Stimulated activated CD8-positive, alpha-beta memory T cell treated with anti-CD3 and anti-CD28 coated beads, Interleukin-7, amount 100 ng/mL, for 1 hour (primary cell): ENCODE measurements at places on chromosomes 7 and 10.

DNA sequence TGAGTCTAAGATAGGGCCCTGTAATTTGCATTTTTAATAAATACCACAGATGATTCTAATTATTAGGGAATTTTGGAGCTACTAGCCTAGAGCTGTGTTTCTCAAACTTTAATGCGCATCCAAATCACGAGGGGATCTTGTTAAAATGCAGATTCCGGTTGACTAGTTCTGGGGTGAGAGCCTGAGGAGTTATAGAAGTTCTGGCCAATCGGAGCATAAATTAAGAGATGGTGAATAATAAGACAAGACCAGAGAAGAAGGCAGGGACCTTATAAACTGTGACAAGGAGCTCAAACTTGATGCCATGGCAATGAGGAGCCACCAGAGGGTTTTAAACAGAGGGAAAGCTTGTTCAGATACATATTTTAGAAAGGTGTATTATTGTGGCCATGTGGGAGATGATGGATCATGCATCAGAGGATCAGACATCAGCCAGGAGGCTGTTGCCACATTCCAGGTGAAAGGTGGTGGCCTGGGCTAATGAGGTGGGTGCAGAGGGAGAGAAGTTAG lies 29.7 kb upstream of the TLX1 start:
- no peak for DNase-seq

GRCh38 chr7:112383671-112384417 lies 66.4 kb upstream of the IFRD1 start:
- no peak for DNase-seq

DNA sequence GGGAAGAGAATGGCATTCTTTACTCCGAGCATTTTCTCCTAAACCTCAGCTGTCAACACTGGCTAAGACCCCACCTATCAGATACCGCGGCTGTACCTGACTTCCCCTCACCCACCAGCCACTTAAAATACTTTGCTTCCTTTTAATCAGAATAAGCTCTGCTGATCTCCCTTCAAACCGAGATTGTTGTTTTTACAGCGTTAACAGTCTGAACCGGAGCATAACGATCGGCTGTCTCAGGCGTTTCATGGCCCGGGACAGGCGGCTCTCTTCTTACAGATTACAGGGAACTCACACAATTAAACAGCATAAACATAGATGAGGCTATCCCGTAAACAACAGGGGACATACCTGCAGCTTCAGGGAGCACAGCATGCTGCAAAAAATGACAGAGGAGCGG lies 174.3 kb upstream of the RNF32 start:
- no peak for DNase-seq

GRCh38 chr10:115854740-115855435 lies 418.1 kb downstream of the GFRA1 start:
- DNase-seq, result no peak

GRCh38 chr10:118980870-118981269 lies 48.6 kb upstream of the NANOS1 start:
- no peak for DNase-seq

- DNase-seq, result no peak
Observed at GRCh38 chr10:124107072-124107471, 13.7 kb upstream of the CHST15 start.

- DNase-seq, result no peak
Observed at GRCh38 chr10:86314616-86315548, 51.7 kb downstream of the GRID1 start.

DNA sequence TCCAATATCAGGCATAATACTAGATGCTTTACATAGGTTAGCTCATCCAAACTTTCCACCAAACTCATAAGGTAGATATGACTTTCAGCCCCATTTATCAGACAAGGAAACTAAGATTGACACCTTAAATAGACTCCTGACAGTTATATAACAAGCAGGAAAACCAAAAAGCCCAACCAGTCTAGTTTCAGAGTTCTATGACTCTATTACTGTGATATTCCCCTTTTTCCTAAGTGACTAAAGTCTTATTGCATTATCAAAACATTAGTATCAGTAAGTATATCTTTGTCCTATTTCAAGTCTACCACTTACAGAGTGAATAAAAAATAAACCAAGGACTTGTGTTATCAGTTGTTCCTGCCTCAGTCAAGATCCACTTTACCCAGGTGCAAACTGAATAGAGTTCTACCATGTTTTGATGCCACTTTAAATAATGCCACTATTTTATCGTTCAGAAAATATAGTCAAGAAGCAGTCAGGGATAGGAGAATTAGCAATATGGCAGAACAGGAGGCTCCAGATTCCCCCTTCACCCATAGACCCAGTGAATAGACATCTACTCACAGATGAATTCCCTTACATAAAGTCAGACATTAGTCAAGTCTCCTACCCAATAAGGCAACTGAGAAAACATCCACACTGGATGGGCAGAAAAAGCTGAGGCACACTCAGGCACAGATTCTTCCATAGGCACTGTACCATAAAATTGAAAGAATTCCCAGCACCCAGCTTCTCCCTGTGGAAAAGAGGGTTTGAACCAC lies 74.1 kb downstream of the CRPPA start:
- DNase-seq, result no peak

- DNase-seq, result no peak
Observed at GRCh38 chr10:80484243-80484642, 30.1 kb downstream of the TSPAN14 start.

GRCh38 chr10:7866176-7866575 lies 47.9 kb downstream of the TAF3 start:
- DNase-seq, result no peak

GRCh38 chr7:140562926-140563481 lies 77.6 kb downstream of the DENND2A start:
- no peak for DNase-seq

DNA sequence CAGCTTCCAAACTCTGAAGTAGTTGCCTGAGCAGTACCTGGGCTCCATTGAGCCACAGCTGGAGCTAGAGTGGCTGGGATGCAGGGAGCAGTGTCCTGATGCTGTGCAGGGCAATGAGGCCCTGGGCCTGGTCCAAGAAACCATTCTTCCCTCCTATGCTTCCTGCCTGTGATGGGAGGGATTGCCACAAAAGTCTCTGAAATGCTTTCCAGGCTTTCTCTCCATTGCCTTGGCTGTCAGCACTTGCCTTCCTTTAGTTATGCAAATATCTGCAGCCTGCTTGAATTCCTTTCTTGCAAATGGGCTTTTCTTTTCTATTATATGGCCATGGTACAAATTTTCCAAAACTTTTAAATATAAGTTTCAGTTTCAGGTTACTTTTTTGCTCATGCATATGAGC lies 972.2 kb upstream of the MBL2 start:
- DNase-seq, result no peak

DNA sequence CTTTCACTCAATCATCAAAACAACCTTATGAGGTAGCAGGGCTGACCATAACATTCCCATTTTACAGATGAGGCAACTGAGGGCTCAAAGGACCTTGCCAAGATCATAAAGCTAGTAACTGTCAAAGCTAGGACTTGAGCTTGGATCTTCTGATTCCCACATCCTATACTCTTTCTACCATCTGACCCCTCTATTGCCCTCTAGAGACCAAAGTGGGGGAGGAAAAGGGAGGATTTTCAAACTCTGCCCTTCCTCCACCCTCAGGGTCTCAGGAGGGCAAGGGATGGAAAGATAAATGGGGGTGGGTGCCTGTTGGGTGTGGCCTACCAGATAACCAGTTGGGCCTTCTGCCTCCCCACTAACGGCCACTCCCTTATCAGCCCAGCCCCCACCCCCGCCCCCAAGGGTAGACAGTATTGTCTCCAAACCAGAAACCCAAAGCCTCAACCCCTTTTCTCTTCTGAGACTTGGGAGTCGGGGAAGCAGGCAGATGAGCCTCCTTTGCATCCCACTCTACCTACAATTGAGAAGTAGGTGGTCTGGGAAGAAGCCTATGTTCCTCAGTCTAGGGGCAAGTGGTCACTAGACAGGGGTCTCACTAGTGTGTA lies 7.9 kb downstream of the LDB1 start:
- no peak for DNase-seq

GRCh38 chr7:110786328-110786965 lies 304.5 kb upstream of the LRRN3 start:
- no peak for DNase-seq

DNA sequence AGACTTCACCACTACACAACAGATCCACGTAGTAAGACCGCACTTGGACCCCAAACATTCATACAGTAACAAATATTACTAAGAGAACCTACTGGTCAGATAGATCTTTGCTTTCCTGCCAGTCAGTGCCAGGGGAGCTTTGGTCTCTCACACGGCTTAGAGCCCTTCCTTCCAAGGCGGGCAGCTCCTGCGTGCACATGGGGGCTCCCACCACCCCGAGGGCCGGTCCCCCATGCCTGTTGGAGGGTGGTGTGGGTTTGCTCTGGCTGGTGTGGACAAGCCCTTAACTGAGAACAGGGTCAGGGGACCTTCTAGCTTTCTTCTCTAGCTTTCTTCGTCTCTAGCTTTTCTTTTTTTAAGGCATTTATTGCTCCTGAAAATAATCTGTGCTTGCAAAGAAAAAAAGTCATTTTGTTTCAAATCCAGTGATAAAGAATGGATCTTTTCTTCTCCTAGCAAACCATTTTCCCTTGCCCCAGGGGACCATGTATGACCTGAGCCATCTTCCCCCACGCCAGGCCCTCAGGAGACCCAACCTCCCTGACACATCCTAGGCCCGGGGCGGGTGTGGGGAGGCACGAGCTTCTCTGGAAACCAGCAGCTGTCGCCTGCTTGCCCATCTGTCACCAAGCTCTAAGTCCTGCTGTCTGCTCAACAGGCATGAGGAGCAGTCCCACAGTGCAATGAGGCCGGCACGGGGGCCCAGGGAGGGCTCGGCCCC lies 591.1 kb downstream of the PTPRN2 start:
- DNase-seq, result no peak

DNA sequence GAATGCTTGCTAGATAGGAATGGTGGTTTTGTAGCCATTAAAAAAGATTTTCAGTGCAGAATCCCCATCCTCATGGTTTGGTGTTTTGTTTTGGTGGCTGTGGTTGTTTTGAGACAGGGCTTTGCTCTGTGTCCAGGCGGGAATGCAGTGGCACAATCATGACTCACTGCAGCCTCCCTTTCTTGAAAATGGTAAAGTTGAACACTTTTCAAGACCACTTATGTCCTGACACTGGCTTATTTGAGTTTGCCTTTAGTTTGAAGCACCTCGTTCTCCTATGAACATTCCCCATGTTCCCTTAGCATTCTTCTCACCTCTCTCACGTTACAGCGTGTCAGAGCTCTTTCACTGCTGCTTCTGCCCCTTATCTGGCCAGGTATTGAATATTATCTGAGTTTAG lies 140.1 kb downstream of the LRRC4 start:
- no peak for DNase-seq

GRCh38 chr7:66142334-66142733 lies 27.7 kb downstream of the CRCP start:
- DNase-seq, result no peak

DNA sequence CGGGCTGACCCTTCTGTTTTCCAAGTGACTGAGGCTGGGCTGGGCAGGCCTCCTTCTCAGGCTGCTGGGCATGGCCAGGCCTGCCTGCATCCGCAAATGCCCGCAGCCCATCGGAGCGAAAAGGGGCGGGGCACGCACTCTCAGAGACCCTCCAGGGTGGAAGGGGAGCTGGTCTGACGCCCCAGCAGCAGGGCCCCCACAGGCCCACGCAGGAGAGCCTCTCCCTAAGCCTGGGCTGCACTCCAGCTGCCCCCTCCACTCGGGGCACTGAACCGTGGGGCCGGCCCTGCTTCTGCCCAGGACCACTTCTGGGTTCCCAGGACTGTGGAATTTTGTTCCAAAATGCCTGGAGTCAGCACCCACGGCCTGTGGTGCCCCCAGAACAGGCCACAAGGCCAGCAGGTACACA lies 9.3 kb downstream of the ADAP1 start:
- DNase-seq, result no peak

- no peak for DNase-seq
Observed at GRCh38 chr7:2638224-2638991, 6.6 kb downstream of the TTYH3 start.

DNA sequence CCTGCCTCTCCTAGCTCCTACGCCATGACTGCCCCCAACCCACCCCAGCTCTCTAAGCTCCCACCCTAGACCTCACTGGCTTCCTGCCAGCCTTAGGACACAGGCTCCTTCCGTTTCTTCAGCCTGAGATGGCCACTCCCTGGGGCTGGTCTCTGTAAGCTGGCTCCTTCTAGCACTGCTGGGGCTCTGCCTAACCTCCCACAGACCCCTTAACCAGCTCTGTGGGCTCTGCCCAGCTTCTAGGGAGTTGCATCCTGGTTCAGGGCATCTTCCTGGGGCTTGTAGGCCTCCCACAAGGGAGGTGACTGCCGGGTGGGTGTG lies 478.6 kb upstream of the KLF6 start:
- DNase-seq, result no peak

- DNase-seq, result no peak
Observed at GRCh38 chr10:62690703-62691102, 113.8 kb upstream of the ADO start.

DNA sequence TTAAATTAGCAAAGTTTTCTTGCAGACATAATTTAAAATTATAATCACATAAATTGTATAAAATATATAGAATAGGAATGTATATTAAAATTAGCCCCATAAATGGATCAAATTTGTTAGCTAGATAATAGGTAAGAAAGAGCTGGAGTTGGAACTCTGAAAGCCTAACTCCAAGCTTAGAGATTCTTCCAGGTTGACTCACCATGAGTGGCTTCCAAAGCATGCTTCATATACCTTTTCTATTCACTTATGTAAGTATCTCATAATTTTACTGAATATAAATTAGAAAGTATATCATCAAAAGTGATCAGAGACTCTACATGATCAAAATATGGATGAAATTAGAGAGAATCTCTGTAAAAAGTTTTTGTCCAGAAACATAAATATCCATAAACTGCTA lies 320.7 kb upstream of the MAGI2 start:
- DNase-seq, result no peak

DNA sequence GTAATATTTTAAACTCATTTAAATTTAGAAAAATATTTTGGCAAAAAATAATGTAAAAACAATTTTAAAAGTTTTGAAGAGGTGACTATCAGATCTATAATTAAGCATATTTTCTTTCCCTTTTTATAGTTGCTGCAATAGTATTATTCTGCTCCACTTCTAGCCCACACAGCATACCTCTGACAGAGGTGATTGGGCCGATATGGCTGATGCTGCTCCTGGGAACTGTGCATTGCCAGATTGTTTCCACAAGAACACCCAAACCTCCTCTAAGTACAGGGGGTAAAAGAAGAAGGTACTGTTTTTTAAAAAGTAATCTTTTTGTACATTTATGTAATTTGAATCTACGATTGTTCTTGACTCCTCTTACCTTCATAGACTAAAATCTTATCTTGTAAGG lies 110.1 kb downstream of the PHTF2 start:
- no peak for DNase-seq

DNA sequence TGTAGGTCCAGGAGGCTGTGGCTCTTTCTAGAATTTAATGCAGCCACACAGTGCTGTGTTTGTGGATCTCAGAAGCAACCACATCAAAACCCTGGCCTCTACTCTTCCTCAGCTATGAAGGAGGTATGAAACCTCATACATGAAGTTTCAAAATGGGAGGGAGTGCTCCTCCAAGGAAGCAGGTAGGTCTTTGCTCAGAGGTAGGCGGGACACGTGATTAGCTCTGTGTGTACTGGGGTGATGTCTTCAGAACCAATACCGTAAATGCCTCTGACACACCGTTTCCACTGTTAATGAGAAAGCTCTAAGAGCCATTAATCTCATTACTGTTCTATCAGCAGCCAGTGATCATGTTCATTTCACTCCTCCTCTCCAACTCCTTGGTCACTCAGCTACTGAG lies 126.1 kb downstream of the PLXNA4 start:
- no peak for DNase-seq

GRCh38 chr7:38335128-38335491 lies 61.7 kb upstream of the TARP start:
- no peak for DNase-seq
